ENCODE measurements at places on chromosomes 6 and 20. TPM values are rescaled to one million over a fixed set of nuclear protein-coding genes. Genes with fewer than 3 reads are reported as not detected.

Gene KATNA1
- total RNA-seq = 35.8 TPM

Gene SLC22A1
- total RNA-seq = 1.1 TPM

Gene PNPLA1
- not detected for total RNA-seq

Gene APCDD1L
- total RNA-seq = 4.5 TPM

Gene KIF3B
- total RNA-seq = 42.2 TPM

Gene CALHM5
- total RNA-seq = 3.1 TPM

Gene KHDRBS2
- total RNA-seq = not detected

Gene GJA1
- 737 TPM for total RNA-seq

Gene ECI2
- 102 TPM for total RNA-seq

Gene MAK
- total RNA-seq = 0.13 TPM

Gene RAB44
- 0.13 TPM for total RNA-seq

Gene GFRA4
- total RNA-seq = not detected

Gene GDAP1L1
- total RNA-seq = 0.13 TPM

Gene CAGE1
- total RNA-seq = under 0.01 TPM

Gene MYCT1
- total RNA-seq = 0.13 TPM

Gene SOBP
- 10.4 TPM for total RNA-seq

Gene PDYN
- not detected for total RNA-seq

Gene MTFR2
- total RNA-seq = 3.1 TPM

Gene SLC52A3
- not detected for total RNA-seq

Gene MAP3K4
- 34.9 TPM for total RNA-seq

Gene CASS4
- 0.11 TPM for total RNA-seq

Gene HRH3
- not detected for total RNA-seq

Gene NRSN1
- total RNA-seq = not detected

Gene BMP7
- not detected for total RNA-seq

Gene RIPOR2
- total RNA-seq = 4.6 TPM

Gene MAS1L
- total RNA-seq = not detected

Gene RAET1G
- total RNA-seq = 9.4 TPM

Gene DNAH8
- total RNA-seq = under 0.01 TPM

Gene SLC22A7
- not detected for total RNA-seq

Gene SLC22A2
- total RNA-seq = not detected

Gene SLC25A27
- 18.9 TPM for total RNA-seq

Gene IPCEF1
- 0.22 TPM for total RNA-seq
